Esophagus muscularis mucosa (tissue), 4 donors: ENCODE measurements at places on chromosomes 12 and 14. TPM values are rescaled to one million over a fixed set of nuclear protein-coding genes. Genes with fewer than 3 reads are reported as not detected.

DNA sequence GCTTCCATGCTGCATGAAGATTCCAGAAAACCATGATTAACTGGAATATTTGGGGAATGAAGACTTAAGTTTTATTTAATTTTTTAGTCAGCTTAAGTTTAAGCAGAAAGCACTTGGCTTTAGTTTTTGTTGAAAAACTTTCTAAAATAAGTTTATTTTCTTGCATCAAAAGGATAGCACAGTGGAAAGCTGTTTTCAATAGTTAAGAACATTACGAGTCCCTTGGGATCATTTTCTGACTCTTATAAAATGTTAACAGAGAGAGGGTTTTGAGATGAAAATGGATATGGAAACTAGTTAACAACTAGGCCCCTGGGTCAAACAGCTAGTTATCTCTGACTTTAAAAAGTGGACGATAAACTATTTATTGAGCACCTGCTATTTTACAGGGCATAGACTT lies 181.9 kb upstream of the SLC38A2 start:
- peak overlapping the region; percentile 62 for H3K27ac ChIP-seq
- DNase-seq, result no peak
- no peak overlapping the region for H3K4me3 ChIP-seq
- H3K27me3 ChIP-seq, result no peaks in the 10 kb centered on the region
- peaks cover 38% of the 10 kb centered on the region for H3K4me1 ChIP-seq
- H3K36me3 ChIP-seq, result no peaks in the 10 kb centered on the region

GRCh38 chr14:77302926-77303325 lies 17.8 kb downstream of the POMT2 start:
- H3K4me1 ChIP-seq, result peaks cover 3% of the 10 kb centered on the region
- H3K4me3 ChIP-seq, result no peak overlapping the region
- no peak overlapping the region for H3K27ac ChIP-seq

- no peaks in the 10 kb centered on the region for H3K4me1 ChIP-seq
- no peak for DNase-seq
- no peaks in the 10 kb centered on the region for H3K27me3 ChIP-seq
- no peak overlapping the region for H3K4me3 ChIP-seq
Measured at GRCh38 chr12:77615332-77615731, 215.4 kb upstream of the NAV3 start.

GRCh38 chr12:120654656-120655055 lies 14.2 kb downstream of the CABP1 start:
- H3K4me1 ChIP-seq, result peaks cover 36% of the 10 kb centered on the region
- H3K27me3 ChIP-seq, result peaks cover 7% of the 10 kb centered on the region
- no peak overlapping the region for H3K4me3 ChIP-seq
- no peak for DNase-seq
- peak overlapping the region; percentile 77 for H3K27ac ChIP-seq
- H3K36me3 ChIP-seq, result no peaks in the 10 kb centered on the region

DNA sequence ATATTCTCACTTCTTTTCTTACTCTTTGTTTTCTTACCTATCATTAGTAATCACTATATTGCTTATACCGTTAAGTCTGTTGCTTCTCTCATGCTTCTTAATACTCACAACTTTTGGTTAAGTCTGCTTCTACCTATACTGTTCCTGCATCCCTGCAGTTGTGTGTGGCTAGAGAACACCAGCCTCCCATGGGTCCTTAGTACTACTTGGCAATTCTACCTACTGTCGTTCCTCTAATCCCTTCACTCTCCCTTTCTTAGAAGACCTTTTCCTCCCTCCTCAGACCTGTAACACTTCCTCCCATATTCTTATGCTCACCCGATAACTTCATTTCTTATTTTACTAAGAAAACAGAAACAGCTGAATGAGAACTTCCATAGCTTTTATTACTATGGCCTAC lies 29.3 kb downstream of the CNOT2 start:
- peaks cover 7% of the 10 kb centered on the region for H3K4me1 ChIP-seq
- no peak overlapping the region for H3K4me3 ChIP-seq
- DNase-seq, result no peak
- no peaks in the 10 kb centered on the region for H3K27me3 ChIP-seq
- H3K36me3 ChIP-seq, result no peaks in the 10 kb centered on the region
- H3K27ac ChIP-seq, result no peak overlapping the region

DNA sequence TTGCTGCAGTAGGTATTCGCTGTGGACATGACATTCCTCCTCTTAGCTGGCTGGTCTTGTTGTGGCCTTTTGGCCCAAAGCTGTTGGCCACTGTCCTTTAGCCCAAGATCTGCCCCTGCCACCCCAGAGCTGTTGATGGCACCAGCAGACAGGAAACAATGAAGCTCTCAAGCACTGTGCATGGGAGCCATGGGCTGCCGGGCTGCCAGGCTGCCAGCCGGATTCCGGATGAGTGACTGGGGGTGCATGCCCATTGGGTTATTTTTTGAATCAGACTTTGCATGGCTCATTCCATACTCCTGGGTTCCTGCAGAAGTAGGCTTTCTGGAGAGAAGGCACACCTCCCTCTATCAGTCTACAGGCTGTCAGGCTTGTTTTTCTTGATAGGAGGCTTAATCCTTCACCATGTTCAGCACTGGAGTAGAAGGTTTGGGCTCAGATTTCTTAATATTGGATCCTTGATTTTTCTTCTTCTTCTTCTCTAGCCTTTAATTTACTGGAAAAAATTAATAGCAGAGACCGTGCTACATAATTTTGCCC lies 32.4 kb downstream of the MAX start:
- no peaks in the 10 kb centered on the region for H3K27me3 ChIP-seq
- H3K4me1 ChIP-seq, result peaks cover 49% of the 10 kb centered on the region
- H3K36me3 ChIP-seq, result peaks cover 57% of the 10 kb centered on the region
- no peak overlapping the region for H3K27ac ChIP-seq

GRCh38 chr12:41362510-41362909 lies 174.4 kb downstream of the PDZRN4 start:
- no peaks in the 10 kb centered on the region for H3K27me3 ChIP-seq
- peaks cover 3% of the 10 kb centered on the region for H3K4me1 ChIP-seq
- no peaks in the 10 kb centered on the region for H3K36me3 ChIP-seq
- no peak overlapping the region for H3K27ac ChIP-seq
- H3K4me3 ChIP-seq, result no peak overlapping the region
- DNase-seq, result no peak

GRCh38 chr12:10068644-10069043 lies 30.1 kb downstream of the CLEC1A start:
- no peak overlapping the region for H3K4me3 ChIP-seq
- H3K4me1 ChIP-seq, result no peaks in the 10 kb centered on the region
- DNase-seq, result no peak

DNA sequence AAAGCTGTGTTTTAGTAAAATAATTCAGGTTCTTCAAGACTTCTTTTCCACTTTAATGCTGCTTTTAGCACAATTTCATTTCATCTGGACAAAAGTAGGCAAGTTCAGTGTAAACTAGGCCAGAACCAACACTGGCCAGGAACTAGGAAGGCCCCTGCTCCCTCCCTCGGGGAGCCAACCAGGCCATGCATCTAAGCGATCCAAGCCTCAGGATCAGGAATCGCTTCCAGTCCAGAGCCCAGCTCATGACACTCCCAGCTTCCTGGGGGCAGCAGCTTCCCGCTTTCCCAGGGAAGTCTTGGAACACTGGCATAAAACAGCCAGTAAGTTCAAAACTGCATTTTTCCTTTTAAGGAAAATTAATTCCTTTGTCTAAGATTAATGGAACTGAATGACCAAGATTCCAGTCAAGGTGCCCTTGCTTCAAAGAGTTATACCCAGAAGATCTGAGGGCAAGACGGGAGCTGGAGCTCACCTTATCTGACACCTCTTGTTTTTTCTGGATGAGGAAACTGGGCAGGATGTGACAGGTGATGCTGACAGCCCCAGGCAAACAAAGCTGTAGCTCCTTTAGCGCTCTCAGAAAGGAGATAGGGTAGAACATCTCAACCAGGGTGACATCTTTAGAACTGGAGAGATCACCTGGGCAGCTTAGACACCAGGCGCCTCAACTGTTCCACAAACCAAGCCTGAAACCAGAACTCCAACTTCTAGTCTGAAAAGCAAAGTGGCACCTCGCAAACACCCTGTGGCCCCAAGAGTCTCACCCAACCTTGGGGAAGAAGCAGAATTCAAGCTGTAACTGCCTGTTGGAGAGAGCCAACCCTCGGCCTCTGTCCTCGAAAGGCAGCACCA lies 61.4 kb upstream of the PNMA1 start:
- H3K27me3 ChIP-seq, result no peaks in the 10 kb centered on the region
- no peak overlapping the region for H3K4me3 ChIP-seq
- peaks cover 89% of the 10 kb centered on the region for H3K4me1 ChIP-seq
- H3K27ac ChIP-seq, result peak overlapping the region; percentile 44
- H3K36me3 ChIP-seq, result no peaks in the 10 kb centered on the region

DNA sequence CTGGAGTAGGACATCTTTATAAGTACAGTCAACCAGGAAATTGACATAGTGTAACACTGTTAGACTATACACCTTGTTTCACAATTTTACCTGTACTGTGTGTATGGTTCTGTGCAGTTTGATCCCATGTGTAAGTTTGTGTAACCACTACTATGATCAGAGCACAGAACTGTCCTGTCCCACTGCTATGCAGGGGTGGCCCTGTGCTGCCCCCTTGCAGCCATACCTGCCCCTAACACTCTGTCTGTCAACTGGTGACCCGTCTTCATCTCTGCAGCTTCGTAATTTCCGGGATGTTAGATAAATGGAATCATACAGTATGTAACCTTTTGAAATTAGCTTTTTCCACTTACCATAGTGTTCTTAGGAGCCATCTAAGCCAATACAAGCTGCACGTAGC lies 58.7 kb upstream of the RD3L start:
- DNase-seq, result no peak
- H3K27ac ChIP-seq, result no peak overlapping the region
- H3K4me3 ChIP-seq, result no peak overlapping the region
- H3K36me3 ChIP-seq, result no peaks in the 10 kb centered on the region
- no peaks in the 10 kb centered on the region for H3K4me1 ChIP-seq

GRCh38 chr12:20274008-20274407 lies 94.3 kb upstream of the PDE3A start:
- H3K4me1 ChIP-seq, result peaks cover 56% of the 10 kb centered on the region
- no peak for DNase-seq
- H3K36me3 ChIP-seq, result no peaks in the 10 kb centered on the region
- H3K27me3 ChIP-seq, result no peaks in the 10 kb centered on the region
- peak overlapping the region; percentile 77 for H3K27ac ChIP-seq

DNA sequence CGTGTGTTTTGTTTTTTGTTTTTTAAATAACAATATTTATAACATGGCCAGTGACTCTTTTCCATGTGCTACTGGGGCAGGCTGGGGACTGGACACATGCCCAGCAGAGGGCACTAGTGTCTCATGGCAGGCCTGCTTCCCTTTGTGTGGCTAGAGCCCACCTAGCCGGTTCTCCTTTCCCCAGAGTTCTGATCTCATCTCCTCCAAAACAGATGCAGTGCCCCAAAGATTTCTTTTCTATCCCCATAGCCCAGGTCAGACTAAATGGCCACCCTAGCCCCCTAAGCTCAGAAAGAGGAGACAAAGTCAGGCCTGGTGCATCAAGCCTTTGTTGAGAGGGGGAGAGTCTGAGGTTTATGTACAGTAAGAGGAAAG lies 21.2 kb downstream of the PRPF40B start:
- peak; percentile 94 for DNase-seq
- peaks cover 45% of the 10 kb centered on the region for H3K4me1 ChIP-seq
- peaks cover 94% of the 10 kb centered on the region for H3K36me3 ChIP-seq
- H3K27me3 ChIP-seq, result no peaks in the 10 kb centered on the region
- no peak overlapping the region for H3K27ac ChIP-seq
- H3K4me3 ChIP-seq, result no peak overlapping the region

DNA sequence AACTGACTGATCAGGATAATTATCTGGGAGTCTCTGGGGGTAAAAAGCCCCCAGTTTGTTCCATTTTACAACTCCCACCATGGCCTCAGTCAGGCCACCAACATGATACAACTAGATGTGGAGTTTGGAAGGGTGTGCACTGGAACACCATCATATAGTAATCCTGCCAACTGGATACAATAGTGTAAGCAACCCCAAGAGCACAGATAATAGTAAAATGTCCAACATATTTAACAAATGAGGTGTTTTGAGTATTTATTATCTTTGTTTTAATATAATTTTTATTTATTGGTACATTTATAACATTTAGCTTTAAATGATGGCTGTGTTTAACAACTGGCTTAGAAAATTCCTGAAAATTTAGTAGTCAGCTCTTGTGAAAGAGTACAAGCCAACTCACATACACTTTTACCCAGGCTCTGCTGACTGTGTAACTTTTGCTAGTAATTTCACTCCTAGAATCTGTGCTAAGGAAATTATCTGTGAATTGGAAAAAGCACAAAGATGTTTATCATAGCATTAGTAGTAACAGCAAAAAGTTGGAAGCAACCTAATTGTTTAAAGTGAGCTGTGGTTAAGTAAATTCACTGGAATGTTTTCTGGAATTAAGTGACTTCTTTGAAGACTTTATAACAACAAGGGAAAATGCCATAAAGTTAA lies 196.8 kb downstream of the RAD51B start:
- no peak overlapping the region for H3K4me3 ChIP-seq
- H3K27me3 ChIP-seq, result no peaks in the 10 kb centered on the region
- no peak for DNase-seq
- no peaks in the 10 kb centered on the region for H3K36me3 ChIP-seq

- H3K27ac ChIP-seq, result no peak overlapping the region
- no peak for DNase-seq
- no peaks in the 10 kb centered on the region for H3K27me3 ChIP-seq
Measured at GRCh38 chr12:122489038-122489437, 11.7 kb downstream of the ZCCHC8 start.

The KRT82 gene
- total RNA-seq, result not detected

The KLRD1 gene
- 0.83 TPM for total RNA-seq

The BIN2 gene
- 8.3 TPM for total RNA-seq

The TAS2R13 gene
- total RNA-seq, result 0.52 TPM

The FICD gene
- 5.8 TPM for total RNA-seq

The PYGL gene
- 19.1 TPM for total RNA-seq

The RASSF9 gene
- 3.6 TPM for total RNA-seq

The CHGA gene
- 1.2 TPM for total RNA-seq

The GPR137C gene
- 0.50 TPM for total RNA-seq

The CCND2 gene
- total RNA-seq, result 109 TPM
